ENCODE measurements at places on chromosomes 1 and 21.

DNA sequence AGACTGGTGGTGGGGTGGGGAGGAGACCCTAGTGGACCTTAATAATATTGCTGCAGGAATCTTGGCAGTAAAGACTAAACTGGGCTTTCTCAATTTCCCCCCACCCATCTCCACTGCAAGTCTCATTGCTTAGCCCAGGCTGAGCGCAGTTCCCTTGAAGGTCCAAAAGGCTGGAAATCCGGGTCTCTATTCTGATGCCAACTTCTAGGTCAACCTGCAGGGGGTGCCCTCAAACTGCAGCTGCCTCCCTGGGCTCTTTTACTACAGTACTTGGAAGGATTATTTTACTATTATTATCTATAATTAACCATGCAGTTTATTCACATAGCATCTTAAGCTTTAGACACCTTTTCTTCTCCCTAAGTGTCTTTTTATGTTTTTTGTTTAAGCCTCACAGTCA is 85.4 kb upstream of the WARS2 start:
- no peak for DNase-seq

- DNase-seq = no peak
These were observed 4.3 kb downstream of the TRABD2B start for GRCh38 chr1:47992720-47993415.

DNA sequence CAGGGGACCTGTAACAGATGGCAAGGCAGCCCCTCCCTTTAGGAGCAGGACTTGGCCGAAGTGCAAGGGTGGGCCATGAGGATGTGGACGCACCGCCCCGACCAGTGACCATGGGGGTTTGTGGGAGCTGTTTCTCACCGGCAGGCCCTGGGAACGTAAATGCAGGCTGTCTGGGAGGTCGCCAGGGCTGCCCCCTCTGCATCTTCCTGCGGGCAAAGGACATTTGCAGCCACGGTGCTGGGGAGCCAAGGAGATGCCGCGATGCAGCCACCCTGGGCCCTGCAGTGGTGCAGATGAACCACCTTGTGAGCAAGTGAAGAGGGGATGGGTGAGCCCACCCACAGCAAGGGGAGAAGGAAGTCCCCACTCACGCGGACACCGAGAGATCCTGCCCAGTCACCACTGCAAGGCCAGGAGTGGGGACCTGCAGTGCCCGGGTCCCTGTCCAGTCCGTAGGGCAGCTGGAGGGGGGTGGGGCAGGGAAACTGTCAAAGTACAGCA is 121.1 kb downstream of the SIK1 start:
- no peak for DNase-seq

DNA sequence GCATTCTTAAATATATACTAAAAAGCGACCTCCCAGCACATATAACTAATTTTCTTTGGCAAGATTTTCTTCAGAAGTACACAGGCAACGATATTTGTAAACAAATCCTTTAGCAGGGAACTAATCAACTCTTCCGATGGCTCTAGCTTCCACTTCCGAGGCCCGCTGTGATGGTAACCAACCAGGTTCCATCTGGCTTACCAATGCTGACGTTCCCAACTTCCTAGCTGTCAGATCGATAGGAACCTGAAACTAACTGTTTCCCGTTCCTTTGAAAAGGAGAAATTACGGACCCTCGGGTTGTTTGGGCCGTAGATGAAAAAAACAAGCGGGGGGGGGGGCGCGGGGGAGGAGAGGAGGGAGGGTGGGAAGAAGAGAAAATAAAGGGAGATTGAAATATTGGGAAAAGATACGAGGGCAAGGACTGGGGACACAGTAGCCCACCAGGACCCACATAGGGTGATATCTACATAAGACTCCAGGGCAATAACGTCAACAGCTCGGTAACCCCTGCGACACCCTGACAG is 513 bp downstream of the GTF2B start:
- DNase-seq = peak; percentile 57

DNA sequence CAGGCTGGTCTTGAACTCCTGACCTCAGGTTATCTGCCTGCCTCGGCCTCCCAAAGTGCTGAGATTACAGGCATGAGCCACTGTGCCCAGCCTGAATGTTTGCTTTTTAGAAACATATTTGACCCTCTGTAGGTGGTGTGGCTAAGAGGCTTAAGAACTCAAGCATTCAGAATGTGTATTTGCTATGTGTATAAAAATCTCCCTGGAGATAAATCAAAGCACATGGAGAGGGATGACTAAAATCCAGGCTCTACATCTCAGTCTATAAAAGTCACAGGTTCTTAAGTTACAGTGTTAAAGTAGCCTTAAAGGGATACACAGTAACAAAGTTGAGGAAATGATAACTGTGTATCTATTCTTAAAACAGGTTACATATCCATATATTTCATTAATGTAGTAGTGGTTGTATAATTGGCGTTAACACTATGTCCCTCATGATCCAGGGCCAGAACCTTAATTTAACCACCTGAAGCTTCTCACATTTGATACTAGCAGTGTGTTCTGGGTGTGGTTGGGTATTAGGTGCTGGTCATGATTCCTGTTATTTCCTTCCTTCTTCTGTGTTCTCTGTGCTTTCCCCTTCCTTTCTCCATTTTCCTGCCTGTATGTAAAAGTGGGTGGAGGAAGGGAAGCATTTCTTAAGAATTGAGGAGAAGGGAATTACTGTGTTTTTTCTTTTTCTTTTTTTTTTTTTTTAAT is 16.2 kb downstream of the GIPC2 start:
- DNase-seq = peak; percentile 35
